ENCODE measurements at places on chromosomes 3 and 15. TPM values are rescaled to one million over a fixed set of nuclear protein-coding genes. Genes with fewer than 3 reads are reported as not detected.

The TM4SF18 gene
- total RNA-seq: not detected

The SETMAR gene
- 10.5 TPM for total RNA-seq

The CACNA1D gene
- 0.47 TPM for total RNA-seq

The CFAP44 gene
- 19.9 TPM for total RNA-seq

The RNF111 gene
- 57.3 TPM for total RNA-seq

DNA sequence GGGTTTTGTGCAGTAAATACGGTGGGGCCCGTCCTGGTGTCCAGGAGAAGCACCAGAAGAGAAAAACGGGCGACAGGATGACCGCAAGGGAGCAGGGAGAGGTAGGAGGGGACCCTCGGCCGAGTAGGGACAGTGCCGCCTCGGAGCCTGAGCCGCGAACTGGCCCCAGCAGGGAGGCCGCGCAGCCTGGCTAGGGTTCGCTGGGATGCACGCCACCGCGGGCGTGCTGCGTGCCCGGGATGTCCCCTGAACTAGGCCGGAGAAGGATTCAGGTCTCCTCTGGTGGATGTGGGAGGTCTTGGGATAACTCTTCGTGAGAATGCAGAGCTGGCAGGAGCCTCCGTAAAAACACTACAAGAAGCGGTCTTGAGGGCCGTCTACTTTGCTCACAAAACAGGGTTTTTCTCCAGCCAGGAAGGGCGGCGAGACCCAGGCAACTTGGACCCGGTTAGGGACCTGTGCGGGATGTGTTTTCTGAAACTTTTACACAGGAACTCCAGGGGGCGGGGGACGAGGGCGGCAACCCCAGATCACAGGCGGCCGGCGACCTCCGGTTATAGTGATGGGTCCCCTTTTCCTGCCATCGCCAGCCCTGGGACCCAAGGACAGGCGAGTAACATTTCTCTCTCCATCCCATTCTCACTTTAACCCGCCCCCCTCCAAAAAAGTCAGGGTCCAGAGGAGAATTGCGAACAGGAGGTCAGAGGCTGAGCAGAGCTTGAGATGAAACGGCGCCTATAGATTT, 35.5 kb downstream of the NR2F2 start:
- no peaks in the 10 kb centered on the region for H3K4me1 ChIP-seq
- no peaks in the 10 kb centered on the region for H3K36me3 ChIP-seq
- DNase-seq: no peak

GRCh38 chr3:197519801-197520211, 36.0 kb downstream of the BDH1 start:
- peaks cover 17% of the 10 kb centered on the region for H3K4me1 ChIP-seq
- H3K27me3 ChIP-seq: no peaks in the 10 kb centered on the region
- no peaks in the 10 kb centered on the region for H3K36me3 ChIP-seq
- no peak overlapping the region for H3K4me3 ChIP-seq
- no peak for DNase-seq
- no peak overlapping the region for H3K27ac ChIP-seq

GRCh38 chr3:195908694-195909581, 587 bp upstream of the TNK2 start:
- H3K27ac ChIP-seq: peak overlapping the region; percentile 98
- peaks cover 26% of the 10 kb centered on the region for H3K4me1 ChIP-seq
- DNase-seq: no peak
- peak overlapping the region; percentile 73 for H3K4me3 ChIP-seq

- H3K4me1 ChIP-seq: no peaks in the 10 kb centered on the region
- H3K36me3 ChIP-seq: no peaks in the 10 kb centered on the region
- DNase-seq: no peak
- no peaks in the 10 kb centered on the region for H3K27me3 ChIP-seq
- H3K27ac ChIP-seq: no peak within 1 kb of the TSS
Measured at GRCh38 chr3:46242120-46242519, at the start of gene CCR3. Gene CCR3, plus strand, starts transcription at chr3:46242460. Its CDS starts 22,699 bp downstream, at chr3:46265159.

- H3K27me3 ChIP-seq: no peaks in the 10 kb centered on the region
- no peak for DNase-seq
- H3K4me3 ChIP-seq: no peak overlapping the region
- no peak overlapping the region for H3K27ac ChIP-seq
- H3K36me3 ChIP-seq: no peaks in the 10 kb centered on the region
- no peaks in the 10 kb centered on the region for H3K4me1 ChIP-seq
Measured at GRCh38 chr15:72135719-72136118, 17.5 kb downstream of the SENP8 start.

DNA sequence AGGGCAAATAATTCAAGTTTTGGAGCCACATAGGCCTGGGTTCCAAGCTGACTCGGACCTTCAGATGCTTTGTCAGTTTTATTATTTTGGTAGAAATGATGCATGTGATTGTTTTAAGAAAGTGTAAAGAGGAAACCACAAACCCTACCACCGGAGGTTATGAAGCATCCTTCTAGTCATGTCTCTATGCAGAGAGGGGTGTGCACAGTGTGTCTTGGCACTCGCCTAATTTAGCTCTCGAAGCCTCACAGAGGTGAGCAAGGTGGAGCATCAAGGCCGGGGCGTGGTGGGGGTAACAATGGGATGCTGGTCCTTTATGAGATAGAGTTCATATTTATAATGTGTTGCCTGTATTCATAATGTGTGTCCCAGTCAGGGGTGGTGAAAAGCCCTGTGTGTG, 63.7 kb upstream of the SMAD6 start:
- H3K4me1 ChIP-seq: peaks cover 16% of the 10 kb centered on the region
- no peak overlapping the region for H3K27ac ChIP-seq
- peaks cover 2% of the 10 kb centered on the region for H3K27me3 ChIP-seq
- no peaks in the 10 kb centered on the region for H3K36me3 ChIP-seq
- no peak for DNase-seq

DNA sequence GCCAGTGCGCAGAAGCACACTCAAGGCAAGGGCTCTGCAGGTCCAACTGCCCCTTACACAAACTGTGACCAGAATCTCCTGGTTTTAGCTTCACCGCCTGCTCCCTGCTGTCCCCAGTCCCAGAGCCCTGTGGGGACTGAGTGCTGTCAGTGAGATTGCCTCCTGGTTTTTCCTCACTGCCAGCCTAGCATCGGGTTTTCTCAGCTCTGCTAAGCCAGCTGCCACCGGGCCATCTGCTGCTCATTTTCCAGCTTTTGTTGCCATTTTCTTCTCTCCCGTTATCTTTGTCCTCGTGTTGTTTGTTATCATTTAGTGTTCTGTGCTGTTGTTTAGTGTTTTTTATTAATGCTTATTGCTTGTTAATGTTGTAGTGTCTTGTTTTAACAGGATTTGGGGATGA, 79.5 kb upstream of the BLM start:
- no peak for DNase-seq
- H3K27me3 ChIP-seq: no peaks in the 10 kb centered on the region
- H3K4me1 ChIP-seq: no peaks in the 10 kb centered on the region

DNA sequence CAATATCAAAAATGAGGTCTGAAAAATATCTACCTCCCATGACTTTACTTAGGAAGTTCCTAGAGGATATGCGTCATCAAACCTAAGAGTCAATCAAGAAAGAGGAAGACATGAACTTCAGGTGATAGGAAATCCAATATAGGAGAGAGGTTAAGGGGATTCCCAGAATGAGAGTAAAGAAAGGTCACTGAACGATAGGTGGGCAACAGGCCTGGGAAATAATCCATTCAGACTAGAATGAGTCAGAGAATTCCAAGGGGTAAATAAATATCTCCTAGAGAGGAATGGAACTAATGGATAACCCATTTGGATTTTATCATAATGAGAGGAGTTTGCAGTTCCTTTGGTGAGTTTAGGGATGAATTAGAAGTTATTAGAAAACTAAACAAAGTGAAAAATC, 131.1 kb upstream of the NUDT16 start:
- H3K27ac ChIP-seq: no peak overlapping the region
- H3K36me3 ChIP-seq: no peaks in the 10 kb centered on the region
- no peak overlapping the region for H3K4me3 ChIP-seq

DNA sequence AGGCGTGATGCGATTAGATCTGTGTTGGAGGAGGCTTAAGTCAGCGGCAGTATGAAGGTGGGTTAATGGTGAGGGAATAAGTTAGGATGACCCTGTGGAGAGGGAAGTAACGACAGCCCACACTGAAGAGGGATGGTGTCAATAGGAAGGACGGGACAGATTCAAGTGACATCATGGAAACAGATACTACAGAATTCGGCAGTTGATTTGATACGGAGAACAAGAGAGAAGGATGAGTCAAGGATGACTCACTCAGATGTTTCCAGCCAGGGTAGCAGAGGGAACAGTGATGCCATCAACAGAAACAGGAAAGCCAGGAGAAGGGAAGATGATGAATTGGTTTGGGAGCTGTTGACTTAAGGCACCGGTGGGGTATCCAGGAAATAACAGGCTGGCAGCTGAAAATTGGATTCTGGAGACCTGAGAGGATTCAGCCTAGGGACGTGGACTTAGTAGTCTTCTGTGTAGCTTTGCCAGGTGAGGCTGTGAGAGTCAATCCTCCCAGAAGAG, 38.0 kb downstream of the SHC4 start:
- no peak overlapping the region for H3K27ac ChIP-seq
- no peaks in the 10 kb centered on the region for H3K36me3 ChIP-seq
- no peak overlapping the region for H3K4me3 ChIP-seq
- no peaks in the 10 kb centered on the region for H3K4me1 ChIP-seq
- H3K27me3 ChIP-seq: no peaks in the 10 kb centered on the region

- H3K4me1 ChIP-seq: no peaks in the 10 kb centered on the region
- no peak overlapping the region for H3K27ac ChIP-seq
- no peak for DNase-seq
Measured at GRCh38 chr3:144501467-144501866, 529.8 kb downstream of the DIPK2A start.

DNA sequence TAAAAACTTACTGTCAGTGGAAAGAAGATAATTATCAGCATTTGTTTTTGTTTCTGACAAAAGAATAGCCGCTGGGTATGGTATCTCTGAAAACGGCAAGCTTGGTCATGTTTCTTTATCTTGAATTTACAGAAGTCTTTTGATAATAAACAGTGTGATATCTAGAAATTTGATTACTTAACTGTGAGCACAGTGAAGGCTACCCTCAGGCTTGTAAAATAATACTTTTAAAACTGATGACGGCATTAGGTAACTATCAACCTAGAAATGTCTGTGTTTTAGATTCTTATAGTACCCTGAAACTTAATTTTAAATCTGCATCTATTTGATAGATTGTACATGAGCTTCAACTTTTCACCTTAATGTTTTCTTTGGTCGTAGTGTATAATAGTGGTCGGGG, 43.4 kb downstream of the NSUN3 start:
- H3K36me3 ChIP-seq: peaks cover 5% of the 10 kb centered on the region
- DNase-seq: no peak
- no peak overlapping the region for H3K27ac ChIP-seq
- no peaks in the 10 kb centered on the region for H3K4me1 ChIP-seq
- H3K27me3 ChIP-seq: no peaks in the 10 kb centered on the region

- H3K4me1 ChIP-seq: no peaks in the 10 kb centered on the region
- H3K4me3 ChIP-seq: no peak overlapping the region
- DNase-seq: no peak
Measured at GRCh38 chr3:2714834-2715233, 395.3 kb downstream of the IL5RA start.

- H3K4me1 ChIP-seq: no peaks in the 10 kb centered on the region
- no peak overlapping the region for H3K27ac ChIP-seq
- no peak for DNase-seq
- no peaks in the 10 kb centered on the region for H3K27me3 ChIP-seq
- no peak overlapping the region for H3K4me3 ChIP-seq
Measured at GRCh38 chr3:104886220-104886995, 480.3 kb upstream of the ALCAM start.

GRCh38 chr3:46607603-46608028, 4.7 kb upstream of the FAM240A start:
- no peak overlapping the region for H3K27ac ChIP-seq
- H3K4me3 ChIP-seq: no peak overlapping the region
- DNase-seq: no peak
- no peaks in the 10 kb centered on the region for H3K36me3 ChIP-seq
- no peaks in the 10 kb centered on the region for H3K27me3 ChIP-seq

DNA sequence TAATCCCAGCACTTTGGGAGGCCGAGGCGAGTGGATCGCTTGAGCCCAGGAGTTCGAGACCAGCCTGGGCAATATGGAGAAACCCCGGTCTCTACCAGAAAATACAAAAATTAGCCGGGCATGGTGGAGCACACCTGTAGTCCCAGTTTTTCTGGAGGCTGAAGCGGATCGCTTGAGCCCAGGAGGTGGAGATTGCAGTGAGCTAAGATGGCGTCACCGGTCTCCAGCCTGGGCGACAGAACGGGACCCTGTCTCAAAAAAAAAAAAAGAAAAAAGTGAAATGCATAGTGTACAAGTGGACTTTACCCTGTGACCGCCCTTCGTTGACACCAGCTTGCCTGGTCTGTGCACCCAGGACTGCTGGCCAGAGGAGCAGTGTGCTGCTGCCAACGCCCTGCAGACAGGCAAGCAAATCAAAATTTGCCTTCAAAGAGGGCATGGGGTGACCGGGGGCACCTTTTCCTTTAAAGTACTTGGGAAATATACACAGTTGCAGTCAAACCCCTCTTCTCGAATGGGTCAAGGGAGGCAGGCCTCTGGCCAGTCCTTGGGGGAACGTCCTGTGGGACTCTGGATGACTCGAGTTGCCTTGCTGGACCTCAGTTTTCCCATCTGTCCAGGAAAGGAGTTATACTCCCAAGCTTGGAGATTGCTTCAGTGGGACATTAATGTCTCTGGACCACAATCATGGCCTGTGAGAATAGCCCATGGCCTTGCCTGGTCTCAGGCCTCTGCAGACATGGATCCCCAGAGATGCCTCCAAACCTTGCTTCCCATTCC, 1.0 kb downstream of the XYLB start:
- H3K27ac ChIP-seq: no peak overlapping the region
- DNase-seq: no peak
- H3K4me1 ChIP-seq: peaks cover 14% of the 10 kb centered on the region
- peak overlapping the region; percentile 55 for H3K4me3 ChIP-seq
- no peaks in the 10 kb centered on the region for H3K36me3 ChIP-seq
